ENCODE measurements at places on chromosomes 4 and X. TPM values are rescaled to one million over a fixed set of nuclear protein-coding genes. Genes with fewer than 3 reads are reported as not detected.

The AFF2 gene
- 0.12 TPM for total RNA-seq

The FRMD7 gene
- total RNA-seq: under 0.01 TPM

The RGN gene
- total RNA-seq: 5.6 TPM

The DMRTC1B gene
- total RNA-seq: not detected

The SFRP2 gene
- not detected for total RNA-seq

The PCDH7 gene
- total RNA-seq: 0.23 TPM

The GPRIN3 gene
- 0.90 TPM for total RNA-seq

The RAB33A gene
- 1.8 TPM for total RNA-seq

The ARL13A gene
- not detected for total RNA-seq

The XAGE2 gene
- total RNA-seq: not detected

The HSFX4 gene
- not detected for total RNA-seq

The TGIF2LX gene
- not detected for total RNA-seq

The C4orf51 gene
- not detected for total RNA-seq
